Metanephros (tissue), 2 donors: ENCODE measurements at places on chromosomes 4 and X. TPM values are rescaled to one million over a fixed set of nuclear protein-coding genes. Genes with fewer than 3 reads are reported as not detected.

LNX1 gene
- total RNA-seq = 19.3 TPM

SMIM31 gene
- total RNA-seq = not detected

TCP11X2 gene
- total RNA-seq = 1.4 TPM

TBC1D25 gene
- total RNA-seq = 8.5 TPM

AMBN gene
- total RNA-seq = 0.47 TPM

NDP gene
- 5.1 TPM for total RNA-seq

GUCY2F gene
- not detected for total RNA-seq

UCHL1 gene
- total RNA-seq = 48.0 TPM

PDHA1 gene
- total RNA-seq = 116 TPM

XAGE2 gene
- total RNA-seq = not detected

TMPRSS11D gene
- total RNA-seq = not detected

PF4V1 gene
- not detected for total RNA-seq

EGF gene
- 9.3 TPM for total RNA-seq

CABS1 gene
- total RNA-seq = not detected

PASD1 gene
- not detected for total RNA-seq

GAB3 gene
- total RNA-seq = 5.3 TPM

GAGE2A gene
- total RNA-seq = not detected

PNMA3 gene
- total RNA-seq = 12.5 TPM

GLRA3 gene
- under 0.01 TPM for total RNA-seq

HTN1 gene
- total RNA-seq = not detected

GLUD2 gene
- total RNA-seq = 2.3 TPM

ESX1 gene
- total RNA-seq = not detected

TCEAL6 gene
- not detected for total RNA-seq

FABP2 gene
- total RNA-seq = not detected

IL9R gene
- 0.12 TPM for total RNA-seq

GYPB gene
- 23.6 TPM for total RNA-seq

GPR119 gene
- not detected for total RNA-seq

PAGE4 gene
- not detected for total RNA-seq

HELT gene
- total RNA-seq = not detected

SYTL5 gene
- total RNA-seq = 1.6 TPM

DUX4 gene
- total RNA-seq = not detected

PTPN13 gene
- total RNA-seq = 117 TPM
